HEK293T (cell line): ENCODE measurements at places on chromosomes 2 and 18.

GRCh38 chr2:156380117-156380645 lies 47.7 kb upstream of the NR4A2 start:
- no peak for DNase-seq

DNA sequence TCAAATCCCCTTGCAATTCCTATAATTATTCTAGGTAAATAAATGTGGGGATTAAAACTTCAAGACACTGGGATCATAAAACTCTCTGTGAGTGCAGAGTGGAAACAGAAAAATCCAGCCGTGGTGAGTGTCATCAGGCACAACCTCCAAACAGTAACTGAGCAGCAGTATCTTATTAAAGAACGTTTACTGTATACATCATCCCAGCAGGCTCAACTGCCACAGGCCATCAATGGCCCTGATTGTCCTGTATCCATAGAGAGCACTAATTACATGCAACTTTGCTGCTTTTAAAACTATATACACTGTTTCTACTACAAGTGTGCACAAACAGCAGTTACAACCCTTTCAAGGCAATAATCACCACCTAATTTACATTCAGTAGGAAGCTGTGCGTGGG lies 23.9 kb downstream of the GAREM1 start:
- no peak for DNase-seq

DNA sequence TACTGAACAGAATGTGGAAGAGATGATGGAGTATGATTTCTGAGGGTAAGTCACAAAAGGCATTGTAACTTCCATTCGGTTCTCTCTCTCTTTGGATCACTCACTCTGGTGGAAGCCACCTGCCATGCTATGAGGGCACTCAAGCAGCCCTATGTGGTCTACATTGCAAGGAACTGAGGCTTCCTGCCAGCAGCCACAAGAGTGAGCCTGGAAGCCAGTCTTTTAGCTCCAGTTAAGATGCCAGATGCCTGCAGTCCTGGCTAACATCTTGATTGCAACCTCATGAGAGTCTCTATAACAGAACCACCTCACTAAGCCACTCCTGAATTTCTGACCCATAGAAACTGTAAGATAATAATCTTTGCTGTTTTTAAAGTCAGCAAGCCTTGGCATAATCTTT lies 935.7 kb downstream of the LRP1B start:
- DNase-seq = no peak

- DNase-seq = no peak
Observed at GRCh38 chr2:33509908-33510585, 33.6 kb downstream of the RASGRP3 start.

DNA sequence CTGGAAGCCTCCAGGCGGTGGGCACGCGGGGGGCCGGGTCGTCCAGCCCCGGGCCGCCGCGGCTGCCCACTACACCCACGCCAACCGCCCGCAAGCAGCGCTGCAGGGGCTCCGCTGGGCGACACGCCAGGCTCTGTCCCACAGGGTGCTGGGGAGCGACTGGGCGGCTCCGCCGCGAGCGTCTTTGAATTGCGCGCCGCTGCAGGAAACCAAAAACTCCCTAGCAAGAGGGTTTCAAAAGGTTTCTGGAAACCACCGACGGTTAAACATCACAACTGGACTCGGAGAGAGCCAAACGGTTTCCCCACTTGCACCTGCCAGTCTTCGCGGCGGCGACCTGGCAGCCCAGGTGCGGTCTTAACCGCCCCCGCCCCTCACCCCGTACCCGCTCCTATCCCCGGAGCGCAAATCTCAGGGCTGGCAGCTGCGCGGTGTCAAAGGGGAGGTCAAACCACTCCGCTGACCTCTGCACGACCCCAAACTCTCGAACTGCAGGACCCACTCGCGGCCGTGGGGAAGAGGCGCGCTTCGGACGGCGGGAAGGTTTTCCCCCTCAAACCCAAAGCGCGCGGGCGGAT lies 1.0 kb downstream of the CXCR4 start:
- peak; percentile 21 for DNase-seq

GRCh38 chr2:143209570-143210445 lies 80.6 kb downstream of the ARHGAP15 start:
- no peak for DNase-seq

GRCh38 chr18:32237049-32237448 lies 47.2 kb downstream of the MEP1B start:
- no peak for DNase-seq

- no peak for DNase-seq
Observed at GRCh38 chr2:192197357-192197756, 2.6 kb upstream of the TMEFF2 start.

DNA sequence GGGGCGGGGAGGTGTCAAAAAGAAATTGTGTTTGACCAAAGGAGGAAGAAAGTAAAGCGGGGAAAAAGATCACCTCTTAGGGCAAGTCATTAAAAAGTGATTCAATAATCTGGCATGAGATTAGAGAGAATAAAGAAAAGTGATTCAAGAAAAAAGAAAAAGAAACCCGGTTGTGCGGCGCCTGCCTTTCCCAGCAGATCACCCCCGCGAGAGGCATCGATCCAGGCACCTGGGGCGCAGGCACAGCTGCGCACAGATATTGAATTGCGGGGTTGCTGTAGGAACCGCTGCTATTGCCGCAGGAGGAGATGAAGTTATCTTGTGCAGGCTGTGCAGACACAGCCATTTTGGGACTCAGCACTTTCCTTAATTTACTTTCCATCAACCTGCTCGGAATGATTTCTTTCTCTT lies 71.2 kb downstream of the PLB1 start:
- peak; percentile 36 for DNase-seq

GRCh38 chr2:102103992-102104871 lies 38.3 kb upstream of the IL1R1 start:
- DNase-seq = no peak

GRCh38 chr2:236210536-236210935 lies 42.4 kb upstream of the GBX2 start:
- DNase-seq = no peak

DNA sequence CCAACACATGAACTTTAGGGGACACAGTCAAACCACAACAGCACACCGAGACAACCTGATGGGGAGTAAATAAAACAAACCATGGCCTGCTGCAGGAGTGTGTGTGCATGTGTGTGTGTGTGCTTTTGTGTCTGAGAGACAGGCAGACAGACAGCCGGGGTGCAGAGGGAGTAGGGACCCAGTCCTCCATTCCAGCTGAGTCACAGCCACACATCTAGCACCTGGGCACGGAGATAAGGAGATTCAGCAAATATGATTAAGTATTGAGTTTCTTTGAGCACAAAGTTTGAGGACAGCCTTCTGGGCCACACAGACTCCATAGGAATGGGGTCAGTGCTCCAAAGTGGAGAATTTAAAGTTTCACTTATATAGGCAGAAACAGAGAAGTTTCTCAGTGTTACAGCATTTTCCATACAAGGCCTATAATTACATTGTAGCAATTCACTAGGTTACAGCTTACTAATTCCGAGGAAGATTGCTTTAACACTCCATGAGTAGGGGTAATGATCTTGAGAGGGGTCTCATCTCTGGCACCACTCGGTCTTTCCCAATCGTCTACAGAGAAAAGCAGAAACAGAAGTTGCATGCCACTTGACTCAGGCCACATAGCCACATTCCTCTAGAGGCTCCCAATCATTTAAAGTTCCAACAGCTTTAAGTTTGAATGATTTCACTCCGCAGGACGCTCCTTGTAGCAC lies 30.8 kb upstream of the PRLH start:
- DNase-seq = no peak

GRCh38 chr2:43155851-43156411 lies 70.5 kb downstream of the ZFP36L2 start:
- DNase-seq = no peak

DNA sequence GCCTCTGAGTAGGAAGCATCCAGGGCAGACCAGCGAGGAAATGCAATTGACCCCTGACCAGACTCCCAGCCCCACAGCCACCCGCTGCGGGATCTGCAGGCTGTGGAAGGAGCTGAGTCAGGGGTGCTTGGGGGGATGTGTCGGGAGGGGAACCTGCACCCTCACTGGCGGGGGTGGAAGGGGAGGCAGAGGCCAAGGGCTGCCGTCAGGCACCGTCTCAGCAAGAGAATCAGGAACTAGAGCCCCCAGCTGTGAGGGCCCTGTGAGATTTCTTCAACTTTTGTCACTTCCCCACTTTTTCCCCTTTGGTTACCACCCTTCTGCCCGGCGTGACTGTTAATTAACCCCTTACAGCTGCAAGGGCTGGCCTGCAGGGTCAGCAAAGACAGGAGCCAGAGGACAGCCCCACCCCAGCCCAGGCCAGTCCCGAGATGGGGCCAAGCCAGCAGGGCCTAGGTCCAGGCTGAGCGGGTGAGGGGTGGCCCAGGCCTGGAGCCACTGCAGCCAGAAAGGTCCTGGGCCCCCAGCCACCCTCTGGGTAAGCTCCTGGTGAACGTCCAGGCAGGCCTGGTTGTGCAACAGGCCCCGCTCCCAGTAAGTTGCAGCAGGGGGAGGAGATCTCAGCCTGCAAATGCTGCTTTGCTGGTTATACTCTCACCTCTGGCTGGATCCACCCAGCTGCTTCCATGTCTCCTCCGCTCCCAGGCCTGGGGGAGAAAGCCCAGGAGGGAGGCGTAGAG lies 147.0 kb upstream of the ID2 start:
- DNase-seq = no peak

DNA sequence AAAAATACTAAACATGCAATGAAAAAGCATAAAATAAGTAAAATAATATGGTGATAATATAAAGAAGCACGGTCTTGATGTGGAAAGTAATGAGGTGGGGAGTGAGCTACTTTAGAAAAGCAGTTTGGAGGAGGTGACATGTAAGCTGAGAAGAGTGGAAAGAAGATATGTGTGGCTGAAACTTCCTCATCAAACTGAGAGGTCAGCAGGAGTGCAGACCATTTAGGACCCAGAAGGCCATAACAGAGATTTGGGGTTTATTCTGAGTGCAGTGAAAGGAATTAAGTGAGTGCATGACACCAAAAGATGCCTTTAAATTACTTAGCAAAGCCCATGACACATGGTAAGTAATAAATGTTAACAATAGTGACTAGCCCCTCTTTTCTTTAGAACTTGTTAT lies 24.4 kb upstream of the TMEM182 start:
- no peak for DNase-seq

- DNase-seq = no peak
Observed at GRCh38 chr2:148557844-148558436, 86.6 kb upstream of the EPC2 start.

DNA sequence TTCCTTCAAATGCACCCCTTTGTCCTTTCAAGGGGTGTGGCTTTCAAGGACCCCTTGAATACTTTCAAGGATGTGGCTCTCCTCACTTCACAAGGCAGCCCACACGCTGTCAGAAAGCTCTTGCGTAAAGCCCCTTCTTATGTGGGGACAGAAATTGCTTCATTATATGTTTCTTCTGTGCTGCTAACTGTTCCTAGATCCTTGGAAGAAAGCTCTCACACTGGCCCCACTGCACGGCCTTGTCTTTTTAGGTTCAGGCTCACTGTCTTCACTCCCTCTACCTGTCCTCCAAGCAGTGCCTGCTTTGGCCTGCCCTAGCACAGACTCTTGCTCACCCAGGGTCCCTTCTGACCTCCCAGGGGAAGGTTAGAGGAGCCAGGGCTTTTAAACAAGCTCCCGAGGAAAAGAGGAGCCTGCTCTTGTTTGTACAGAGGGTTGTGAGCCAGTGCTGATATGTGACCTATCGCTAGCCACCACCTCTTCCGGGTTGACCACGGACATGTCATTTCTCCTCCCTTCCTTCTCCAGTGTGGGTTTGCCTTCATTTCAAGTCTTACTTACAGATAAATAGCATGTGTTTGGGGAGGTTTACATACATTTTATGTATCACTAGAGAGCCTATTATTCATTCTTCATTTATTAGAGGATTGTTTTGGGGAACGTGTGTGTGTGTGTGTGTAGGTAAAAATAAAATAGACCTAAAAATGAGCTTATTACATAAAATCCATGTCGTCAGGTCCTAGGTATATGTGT lies 94.7 kb downstream of the RTN4 start:
- no peak for DNase-seq

DNA sequence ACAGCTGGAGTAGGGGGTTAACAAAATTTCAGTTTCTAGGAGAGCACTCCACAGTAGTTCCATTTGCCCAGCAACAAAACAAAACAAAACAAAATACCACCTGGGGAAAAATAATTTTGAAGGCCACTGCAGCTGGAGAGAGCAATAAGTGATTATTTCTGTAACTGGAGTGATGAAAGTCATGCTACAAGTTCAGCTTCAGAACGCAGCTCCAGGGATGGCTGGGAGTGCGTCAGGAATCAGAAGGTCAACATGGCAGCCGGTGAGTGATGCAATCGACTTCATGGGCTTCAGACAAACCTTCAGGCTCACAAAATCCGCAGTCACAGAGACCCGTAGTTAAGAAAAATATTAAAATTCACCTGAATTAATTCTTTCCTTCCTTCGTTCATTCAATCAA lies 41.0 kb downstream of the ABHD3 start:
- DNase-seq = no peak

DNA sequence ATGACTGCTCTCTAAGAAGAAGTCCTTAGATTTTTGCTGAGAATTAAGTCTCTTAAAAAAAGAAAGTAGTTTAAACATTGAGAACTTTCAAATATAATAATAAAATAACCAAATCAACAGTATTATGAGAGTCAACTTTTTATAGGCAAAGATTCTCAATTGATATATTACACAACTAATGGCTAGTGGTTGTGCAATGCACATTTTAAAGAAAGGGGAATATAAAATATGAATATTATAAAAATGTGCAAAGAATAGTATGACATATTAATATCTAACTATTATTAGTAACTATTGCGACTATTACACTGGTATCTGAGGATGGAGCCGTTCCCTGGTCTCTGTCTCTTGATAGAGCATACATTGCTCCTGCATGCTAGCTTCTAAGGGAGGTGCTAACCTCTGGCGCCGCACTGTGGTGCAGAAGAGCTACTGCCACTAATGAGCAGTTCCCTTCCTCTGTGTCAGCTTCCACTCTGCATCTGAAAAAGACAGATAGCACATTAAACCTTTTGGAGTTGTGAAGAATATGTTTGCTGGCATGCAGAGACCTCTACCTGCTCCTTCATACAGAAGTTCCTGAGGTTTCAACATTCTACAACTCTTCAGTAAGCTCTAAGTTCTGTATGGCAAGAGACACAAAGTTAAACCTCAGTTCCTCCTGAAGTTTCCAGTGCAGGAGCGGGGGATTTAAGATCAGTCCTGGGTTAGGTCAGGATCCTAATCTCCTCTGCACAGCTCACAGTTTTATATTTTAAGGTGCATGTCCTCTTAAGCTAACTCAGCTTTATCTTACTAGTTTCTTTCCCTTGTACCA lies 3.5 kb upstream of the SLC9A2 start:
- DNase-seq = peak; percentile 75

GRCh38 chr2:230795856-230796255 lies 68.9 kb upstream of the ITM2C start:
- no peak for DNase-seq

- DNase-seq = no peak
Observed at GRCh38 chr2:144014103-144014502, 505.8 kb downstream of the ZEB2 start.

GRCh38 chr2:217740178-217740577 lies 262.6 kb downstream of the TNS1 start:
- no peak for DNase-seq

- no peak for DNase-seq
Observed at GRCh38 chr18:78873926-78874500, 105.6 kb upstream of the SALL3 start.

DNA sequence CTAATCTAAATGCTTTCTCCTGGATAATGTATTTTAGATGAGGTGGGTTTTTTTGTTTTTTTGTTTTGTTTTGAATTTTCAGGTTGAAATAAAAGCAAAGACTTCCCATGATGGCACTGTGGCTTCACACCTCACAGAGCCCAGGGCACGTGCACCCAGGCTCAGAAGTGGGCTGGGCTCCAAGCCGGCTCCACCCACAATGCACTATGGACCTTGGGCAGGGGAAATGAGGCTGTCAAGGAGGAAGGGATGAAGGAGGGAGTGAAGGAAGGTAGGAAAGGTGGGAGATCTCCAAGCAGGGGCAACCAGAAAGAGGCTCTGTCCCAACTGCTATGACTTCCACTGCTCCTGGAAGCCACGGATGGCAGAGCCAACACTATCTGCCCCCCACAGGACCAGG lies 60.4 kb downstream of the BIN1 start:
- no peak for DNase-seq
